ENCODE measurements at places on chromosomes 2 and 18.

- no peak for DNase-seq
Measured at GRCh38 chr2:201532686-201533304, 81.3 kb downstream of the STRADB start.

DNA sequence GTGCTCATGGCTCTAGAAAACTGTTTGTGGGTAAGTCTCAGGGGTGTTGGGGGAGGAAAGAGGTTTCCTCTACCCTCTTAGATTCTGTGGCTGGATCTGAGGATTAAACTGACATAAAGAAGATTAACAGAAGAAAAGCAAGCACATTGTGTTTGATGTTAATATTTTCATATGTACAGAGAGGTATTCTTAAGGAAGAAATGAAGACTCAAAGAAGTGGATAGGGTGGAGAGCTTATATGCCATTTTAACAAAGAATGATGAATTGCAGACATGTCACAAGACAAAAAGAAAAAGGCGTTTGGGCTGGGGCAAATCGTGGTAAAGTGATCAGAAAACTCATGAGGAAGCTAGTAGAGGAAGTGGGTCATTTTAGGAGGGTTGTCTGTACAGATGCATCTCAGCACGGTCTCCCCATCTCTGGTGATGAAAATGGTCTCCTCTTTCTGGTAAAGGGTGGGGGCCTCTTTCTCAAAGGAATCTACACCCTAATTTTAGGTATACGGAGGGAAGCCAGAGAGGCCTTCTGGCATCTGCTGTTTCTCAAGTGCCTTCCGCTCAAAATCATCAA, 17.8 kb downstream of the FAM110C start:
- DNase-seq, result no peak

DNA sequence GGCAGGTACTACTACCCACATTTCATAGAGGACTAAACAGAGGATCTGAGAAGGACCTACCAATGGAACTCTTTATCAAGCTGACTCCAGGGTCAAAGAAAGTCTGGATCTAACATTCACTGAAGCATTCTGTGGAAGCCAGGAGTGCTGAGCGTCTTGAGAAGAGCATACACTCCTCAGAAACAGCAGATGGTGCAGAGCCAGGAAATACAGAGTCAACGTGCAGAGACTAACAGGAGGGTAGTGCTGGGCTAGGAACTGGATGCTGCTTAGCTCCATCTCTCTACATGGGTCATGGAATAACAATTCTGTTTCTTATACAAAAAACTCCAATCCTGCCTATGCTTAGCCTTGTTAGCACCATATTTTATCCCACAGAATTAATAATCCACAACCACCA, 5.5 kb upstream of the SERTAD2 start:
- no peak for DNase-seq

DNA sequence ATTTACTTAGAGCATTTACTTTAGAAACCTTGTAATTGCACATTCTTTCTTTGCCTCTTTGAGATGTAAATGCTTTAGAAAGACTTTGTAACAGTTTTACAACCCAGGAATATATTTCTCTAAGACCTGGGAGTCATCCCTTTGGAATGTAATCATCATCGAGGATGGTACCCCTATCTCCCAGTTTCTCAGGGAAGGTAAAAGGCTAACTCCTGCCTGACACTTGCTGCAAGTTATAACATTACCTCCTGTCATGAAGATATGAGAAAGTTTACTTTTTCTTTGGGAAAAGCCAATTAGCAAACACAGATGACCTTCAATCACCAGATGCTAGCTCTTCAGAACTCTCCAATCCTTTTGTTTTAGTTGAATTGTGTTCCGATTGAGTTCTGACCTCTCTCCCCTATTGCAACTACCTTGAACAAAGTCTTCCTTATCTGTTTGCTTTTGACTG, 420.3 kb upstream of the FSIP2 start:
- DNase-seq, result no peak

DNA sequence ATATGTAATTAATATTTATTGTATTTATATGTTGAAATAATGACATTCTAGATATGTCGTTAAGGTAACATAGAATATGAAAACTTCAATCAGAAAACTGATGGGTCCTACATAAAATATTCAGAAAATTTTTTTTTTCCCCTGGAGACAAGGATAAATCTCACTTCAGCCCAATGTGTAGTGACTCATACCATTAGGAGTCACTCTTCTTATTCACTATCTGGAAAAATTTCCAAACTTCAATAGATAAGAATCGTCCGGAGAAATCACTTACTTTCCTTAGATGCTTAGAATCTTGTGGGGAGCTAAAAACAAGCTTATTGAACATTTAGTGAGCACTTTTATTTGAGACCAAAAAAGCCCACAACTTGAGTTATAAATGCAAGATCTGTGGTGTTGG, 4.6 kb downstream of the SERPINB13 start:
- no peak for DNase-seq

- no peak for DNase-seq
Measured at GRCh38 chr2:37833423-37833822, 91.7 kb upstream of the RMDN2 start.

GRCh38 chr18:7812431-7813063, 245.4 kb downstream of the PTPRM start:
- DNase-seq, result peak; percentile 51

DNA sequence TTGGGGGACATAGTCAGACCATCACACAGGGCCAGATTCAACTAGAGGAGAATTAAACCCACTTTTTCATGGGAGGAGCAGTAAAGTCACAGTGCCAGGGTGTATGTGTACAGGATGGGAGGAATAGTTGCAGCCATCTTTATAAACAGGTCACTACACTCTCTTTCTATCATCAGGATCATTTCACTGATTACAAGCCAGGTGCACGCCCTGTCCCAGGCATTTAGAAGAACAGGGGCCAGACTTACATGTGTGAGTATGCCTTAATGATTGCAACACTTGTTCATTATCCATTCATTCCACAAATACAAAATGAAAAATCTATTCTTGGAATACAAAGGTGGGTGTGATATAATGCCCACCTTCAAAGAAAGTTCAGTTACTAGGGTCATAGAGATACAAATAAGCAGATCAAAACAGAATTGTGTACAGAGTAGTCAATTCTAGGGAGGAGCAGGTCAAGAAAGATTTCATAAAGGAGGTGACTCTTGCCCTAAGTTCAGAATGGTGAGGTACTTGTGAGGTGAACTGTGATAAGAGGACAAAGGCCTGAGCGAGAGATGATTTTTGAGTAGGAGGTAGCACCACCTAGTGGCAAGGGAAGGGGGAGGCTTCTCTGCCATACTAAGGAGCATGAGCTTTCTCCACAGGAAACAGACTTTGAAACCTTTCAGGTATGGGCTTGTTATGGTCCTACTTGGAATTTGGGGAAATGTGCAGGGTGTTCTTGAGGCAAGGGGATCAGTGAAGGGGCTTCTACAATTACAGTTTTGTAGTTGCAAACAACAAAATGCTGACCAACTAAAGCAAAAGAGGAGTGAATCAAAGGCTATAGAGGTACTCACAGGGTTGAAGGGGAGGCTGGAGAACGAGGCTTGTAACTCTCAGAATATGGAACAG, 156.3 kb downstream of the SUCLG1 start:
- DNase-seq, result no peak

GRCh38 chr2:33485051-33485450, 8.6 kb downstream of the RASGRP3 start:
- no peak for DNase-seq

DNA sequence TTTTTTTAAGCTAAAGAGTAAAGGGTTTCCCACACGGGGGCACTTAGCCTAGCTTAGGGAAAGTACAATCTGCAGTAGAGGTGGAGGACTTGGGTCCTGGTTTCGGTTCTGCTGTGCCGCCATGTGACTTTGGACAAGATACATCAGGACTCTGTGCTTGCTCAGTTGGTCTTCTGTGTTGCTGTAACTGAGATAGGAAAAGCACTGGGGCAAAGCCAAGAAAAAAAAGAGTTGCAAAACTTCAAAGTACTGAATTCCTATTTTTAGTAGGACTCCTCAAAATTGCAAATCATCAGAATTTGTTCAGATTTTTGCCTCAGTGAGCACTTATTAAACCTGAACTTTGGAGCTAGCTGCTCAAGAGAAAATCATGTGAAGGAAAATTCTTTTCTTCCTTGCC, 96.3 kb upstream of the STON1 start:
- no peak for DNase-seq

DNA sequence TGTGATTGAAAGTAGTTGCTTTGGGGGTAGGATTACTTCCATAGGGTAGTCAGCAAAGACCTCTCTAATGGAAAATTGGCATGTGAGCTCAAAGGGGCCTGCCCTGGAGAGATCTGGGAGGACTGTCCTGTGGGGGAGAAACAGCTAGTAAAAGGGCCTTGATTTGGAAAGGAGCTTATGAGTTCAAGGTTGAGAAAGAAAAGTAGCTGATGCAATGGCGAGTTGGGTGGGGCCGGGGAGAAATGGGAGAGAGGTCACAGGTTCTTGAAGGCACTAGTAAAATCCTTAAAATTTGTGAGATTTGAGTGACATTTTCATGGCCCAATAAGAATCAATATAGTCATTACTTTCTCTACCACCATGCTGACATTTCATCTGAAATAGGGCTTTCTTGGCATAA, 82.0 kb upstream of the CCDC195 start:
- no peak for DNase-seq

DNA sequence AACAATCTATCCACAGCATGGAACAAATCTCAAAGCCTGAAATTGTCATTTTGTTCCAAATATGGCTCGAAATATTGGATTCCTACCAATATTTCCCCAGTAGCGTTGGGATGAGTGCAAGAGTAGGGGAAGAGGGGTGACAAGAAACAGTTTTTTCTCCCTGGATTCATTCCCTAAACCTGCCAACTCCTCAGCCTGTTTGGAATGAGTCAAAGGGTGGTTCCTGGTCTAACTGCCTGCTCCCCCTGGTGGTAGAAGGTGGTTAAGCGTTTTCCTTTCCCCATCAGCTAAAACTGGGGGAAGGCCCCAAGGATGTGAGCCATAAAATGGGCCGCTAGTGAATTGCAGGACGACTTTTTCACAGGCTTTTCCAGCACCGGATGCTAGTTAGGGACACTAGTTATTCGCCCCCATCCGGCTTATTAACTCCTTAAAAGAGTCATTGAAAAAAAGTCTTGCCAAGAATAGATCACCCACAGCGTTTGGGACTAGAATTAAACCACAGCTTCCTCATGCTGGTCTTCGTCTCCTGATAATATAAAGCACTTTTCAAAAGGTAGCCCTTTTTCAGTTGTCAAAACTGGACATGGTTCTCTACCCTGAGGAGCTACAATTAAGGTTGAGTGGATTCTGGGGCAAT, 72.5 kb downstream of the DHRS9 start:
- no peak for DNase-seq

DNA sequence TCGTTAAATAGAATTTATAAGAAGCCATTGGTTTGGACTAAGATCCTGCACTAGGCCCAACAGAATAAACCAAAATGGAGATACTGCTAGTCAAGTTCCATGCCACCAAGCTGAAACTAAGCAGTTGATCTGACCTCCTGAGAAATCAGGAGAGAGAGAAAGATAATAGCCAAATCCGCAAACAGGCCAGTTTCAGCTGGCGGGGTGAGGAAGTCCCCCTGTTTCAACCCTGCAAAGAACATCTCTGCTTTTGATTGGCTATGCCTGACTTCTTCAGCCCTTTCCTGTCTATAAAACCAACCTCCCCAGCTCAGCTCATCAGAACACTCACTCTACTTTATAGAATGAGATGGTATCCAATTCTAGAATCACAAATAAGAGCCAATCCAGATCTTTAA, 543.3 kb upstream of the ID2 start:
- no peak for DNase-seq

DNA sequence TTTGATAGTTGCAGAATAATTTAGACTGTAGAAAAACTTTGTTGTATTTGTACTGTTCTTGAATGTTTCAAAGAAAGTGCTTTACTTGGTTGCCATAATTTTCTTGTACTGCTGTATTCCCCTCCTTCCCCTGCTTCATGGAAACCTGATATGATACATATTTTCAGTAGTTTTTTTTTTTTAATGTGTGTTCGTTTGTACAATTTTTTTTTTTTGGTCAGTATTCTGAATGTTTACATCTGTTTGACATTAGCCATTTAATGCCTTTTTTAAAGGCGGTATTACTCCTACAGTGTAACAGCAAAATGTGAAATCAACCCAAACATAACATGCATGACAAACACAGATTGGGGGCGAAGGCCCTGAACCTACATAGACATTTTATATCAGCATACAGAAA, 172.3 kb downstream of the ASXL3 start:
- DNase-seq, result no peak

GRCh38 chr2:121790276-121790956, 35.0 kb downstream of the TSN start:
- DNase-seq, result no peak

DNA sequence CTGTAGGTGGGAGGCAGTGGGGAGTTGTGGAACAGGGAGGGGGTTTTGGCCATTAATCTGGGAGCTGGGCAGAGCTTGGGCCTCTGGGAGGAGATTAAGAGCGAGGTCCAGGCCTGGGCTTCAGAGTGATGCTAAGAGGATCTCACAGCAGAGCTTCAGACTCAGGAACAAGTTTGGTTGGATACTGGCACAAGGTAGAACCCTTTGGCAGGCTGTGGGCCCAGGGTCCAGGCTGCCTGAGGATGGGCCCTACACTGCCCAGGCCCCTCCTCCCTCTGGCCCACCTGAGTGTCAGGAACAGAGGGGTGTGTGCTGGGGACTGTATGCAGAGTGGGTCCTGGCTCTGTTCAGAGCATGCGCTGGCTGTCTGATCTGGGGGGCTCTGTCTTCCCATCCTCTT, 334.9 kb downstream of the CYP26B1 start:
- DNase-seq, result no peak

- DNase-seq, result no peak
Measured at GRCh38 chr2:38108907-38109731, 33.2 kb upstream of the CYP1B1 start.

DNA sequence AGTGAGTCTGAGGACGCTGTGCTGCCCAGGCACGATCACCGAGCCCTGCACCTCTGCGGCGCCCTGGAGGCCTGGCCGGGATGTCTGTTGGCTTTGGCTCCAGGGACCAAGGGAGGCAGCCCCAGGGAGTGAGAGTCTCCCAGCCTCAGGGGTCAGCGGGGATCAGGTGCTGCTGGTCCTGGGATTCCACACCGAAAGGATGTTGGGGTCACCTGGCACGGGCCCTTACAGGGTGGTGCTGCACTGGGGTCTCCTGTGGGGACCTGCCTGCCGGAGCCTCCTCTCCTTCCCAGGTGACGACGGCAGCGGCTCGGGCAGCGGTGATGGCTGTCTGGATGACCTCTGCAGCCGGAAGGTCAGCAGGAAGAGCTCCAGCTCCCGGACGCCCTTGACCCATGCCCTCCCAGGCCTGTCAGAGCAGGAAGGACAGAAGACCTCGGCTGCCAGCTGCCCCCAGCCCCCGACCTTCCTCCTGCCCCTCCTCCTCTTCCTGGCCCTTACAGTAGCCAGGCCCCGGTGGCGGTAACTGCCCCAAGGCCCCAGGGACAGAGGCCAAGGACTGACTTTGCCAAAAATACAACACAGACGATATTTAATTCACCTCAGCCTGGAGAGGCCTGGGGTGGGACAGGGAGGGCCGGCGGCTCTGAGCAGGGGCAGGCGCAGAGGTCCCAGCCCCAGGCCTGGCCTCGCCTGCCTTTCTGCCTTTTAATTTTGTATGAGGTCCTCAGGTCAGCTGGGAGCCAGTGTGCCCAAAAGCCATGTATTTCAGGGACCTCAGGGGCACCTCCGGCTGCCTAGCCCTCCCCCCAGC, 30.5 kb downstream of the GPC1 start:
- no peak for DNase-seq

All from spinal cord (tissue), 10 donors.